HFF-Myc (cell line): ENCODE measurements at places on chromosomes 5 and 9.

- DNase-seq: no peak
These were observed 53.7 kb upstream of the KDM4C start for GRCh38 chr9:6703898-6704639.

DNA sequence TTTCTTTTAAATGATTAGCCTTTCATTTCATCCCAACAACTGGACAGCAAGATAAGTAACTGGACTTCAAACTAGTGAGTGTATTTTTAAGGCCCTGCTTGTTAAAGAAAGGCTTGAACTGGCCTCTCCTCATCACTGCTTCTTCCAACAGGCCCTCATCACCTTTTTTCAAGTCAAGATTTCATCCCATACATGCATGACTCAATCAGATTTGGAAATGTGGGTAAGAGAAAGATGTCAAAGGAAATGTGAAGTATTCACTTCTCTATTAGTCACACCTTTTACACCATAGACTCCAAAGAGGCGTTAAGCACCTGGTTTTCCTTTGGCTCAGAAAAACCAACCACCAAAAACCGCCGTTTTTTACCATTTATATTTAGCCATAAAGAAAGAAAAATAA, 4.9 kb downstream of the NR4A3 start:
- DNase-seq: no peak

GRCh38 chr9:136389396-136389795, 10.6 kb downstream of the SNAPC4 start:
- no peak for DNase-seq

DNA sequence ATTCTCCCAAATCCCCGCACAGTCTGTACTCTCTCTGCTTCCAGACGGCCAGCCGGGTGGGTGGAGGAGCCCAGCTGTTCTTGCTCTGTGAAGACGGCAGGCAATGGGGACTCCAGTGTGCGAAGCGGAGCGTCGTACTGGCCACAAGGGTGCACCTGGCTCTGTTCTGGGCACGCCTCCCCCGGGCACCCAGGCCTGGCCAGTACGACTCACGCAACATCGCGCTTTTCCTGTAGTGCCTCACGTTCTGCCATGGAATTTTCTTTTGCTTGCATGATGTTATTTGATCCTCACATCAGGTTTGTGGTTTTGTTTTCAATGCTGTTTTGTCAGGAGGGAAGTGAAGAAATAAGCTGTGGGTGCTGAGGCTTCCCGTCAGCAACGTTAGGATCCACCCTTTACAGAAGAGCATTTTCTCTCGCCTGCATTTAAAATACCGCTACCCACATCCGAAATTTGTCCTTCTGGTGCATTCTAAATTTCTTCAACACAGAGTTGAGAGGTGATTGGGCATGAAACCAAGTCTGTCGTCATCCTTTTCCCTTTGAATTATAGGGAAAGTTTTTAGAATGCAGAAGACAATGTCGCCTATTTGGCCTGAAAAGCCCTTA, 311.7 kb downstream of the TRIM36 start:
- DNase-seq: no peak
